Activated gamma-delta T cell treated with anti-CD3 and anti-CD28 coated beads, Interleukin-2, amount 50 U/mL, for 16 hours (primary cell): ENCODE measurements at places on chromosomes 5 and 9.
A peak's percentile ranks its signal among the peaks of the same experiment; 100 is the strongest.

- DNase-seq, result no peak
These were observed 20.4 kb upstream of the PAPPA start for GRCh38 chr9:116133163-116133562.

DNA sequence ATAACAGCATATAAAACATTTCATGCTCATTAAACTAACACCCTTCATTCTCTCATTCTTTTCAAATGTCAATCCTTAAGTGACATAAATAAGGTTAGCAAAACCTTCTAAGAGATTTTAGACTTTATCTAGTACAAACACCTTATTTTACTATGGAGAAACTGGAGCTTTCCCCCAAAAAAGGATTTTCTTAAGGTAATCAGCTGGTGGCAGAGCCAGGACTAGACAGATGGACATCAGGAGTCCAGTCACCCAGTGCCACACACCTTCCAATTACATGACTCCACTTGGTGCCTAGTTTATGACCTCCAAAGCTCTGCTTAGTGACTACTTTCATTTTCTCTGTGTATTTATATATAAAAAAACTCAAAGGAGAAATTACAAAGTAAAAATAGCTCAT, 70.2 kb downstream of the HTR4 start:
- no peak for DNase-seq

DNA sequence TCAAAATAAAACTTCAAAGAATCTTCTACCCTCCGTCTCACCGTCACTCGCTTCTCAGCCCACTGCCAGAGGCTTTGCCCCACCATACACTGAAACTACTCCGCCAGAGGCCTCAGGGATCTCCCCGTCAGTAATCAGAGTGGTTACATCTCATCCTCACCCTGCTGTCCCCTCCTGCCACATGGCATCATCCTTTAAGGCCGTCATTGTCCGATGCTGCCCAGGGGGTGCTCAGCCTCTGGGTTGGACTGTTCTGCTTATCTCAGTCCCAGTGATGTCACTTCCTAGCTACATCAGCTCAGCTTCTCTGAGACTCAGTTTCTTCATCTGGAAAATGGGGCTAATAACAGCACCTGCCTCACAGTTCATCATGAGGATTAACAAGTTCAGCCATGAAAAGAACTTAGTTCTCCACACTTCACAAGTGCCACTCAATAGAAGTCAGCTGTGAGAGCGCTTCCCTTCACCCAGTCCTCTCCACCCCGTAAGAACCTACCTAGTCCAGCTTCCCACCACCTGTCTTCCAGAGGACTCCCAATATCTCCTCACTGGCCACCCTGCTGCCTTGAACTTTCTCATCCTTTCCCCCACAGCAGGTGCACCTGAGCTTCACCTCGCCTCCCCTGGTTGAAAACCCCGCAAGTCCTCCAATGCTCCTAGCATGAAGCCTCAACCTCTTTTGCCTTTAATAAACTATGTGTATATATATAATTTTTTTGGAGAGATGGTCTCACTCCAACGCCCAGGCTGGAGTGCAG, 2.8 kb upstream of the IL3 start:
- no peak for DNase-seq

- DNase-seq, result no peak
These were observed 1009.8 kb downstream of the DNAH5 start for GRCh38 chr5:12934722-12935121.

DNA sequence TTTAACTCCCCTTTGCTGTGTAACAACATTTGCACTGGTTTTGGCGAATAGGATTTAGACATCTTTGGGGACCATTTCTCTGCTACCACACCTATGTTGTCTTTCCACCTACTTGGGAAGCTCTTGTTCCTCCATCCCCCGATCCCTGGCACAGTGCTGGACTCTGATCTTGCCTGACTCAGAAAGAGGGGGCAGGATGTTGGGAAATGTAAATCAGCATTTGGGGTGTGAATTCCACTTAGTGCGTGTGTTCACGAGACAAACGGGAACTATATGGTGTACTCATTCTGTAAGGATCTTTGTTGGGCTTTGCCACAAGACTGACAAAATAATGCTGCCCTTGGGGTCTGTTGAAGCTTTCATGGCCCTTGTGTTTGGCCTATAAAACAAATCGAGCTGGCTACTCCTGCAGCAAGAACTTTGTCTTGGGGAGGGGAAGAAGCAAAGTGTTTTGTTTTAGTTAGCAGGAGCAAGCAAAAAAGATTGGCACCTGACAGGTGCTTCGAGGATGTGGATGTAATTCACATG, 18.5 kb downstream of the TMEM268 start:
- no peak for DNase-seq

DNA sequence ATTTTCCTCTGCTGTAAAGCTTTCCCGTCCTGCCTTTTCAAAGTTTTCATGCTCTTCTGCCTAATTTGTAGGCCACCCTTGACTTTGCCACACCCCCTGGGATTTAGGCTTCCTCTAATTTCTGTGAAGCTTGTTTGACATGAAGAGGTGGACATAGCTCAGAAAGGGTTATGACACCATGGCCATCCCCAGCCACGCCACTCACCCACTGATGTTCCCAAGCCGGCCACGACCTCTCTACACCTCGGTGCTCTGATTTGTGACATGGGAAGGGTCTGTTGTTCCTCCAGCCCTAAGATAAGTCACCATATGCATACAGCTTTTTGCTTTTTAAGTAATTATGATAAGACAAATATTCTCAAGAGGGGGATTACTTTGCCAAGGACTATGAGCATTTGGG, 139.5 kb downstream of the BARX1 start:
- DNase-seq, result no peak

DNA sequence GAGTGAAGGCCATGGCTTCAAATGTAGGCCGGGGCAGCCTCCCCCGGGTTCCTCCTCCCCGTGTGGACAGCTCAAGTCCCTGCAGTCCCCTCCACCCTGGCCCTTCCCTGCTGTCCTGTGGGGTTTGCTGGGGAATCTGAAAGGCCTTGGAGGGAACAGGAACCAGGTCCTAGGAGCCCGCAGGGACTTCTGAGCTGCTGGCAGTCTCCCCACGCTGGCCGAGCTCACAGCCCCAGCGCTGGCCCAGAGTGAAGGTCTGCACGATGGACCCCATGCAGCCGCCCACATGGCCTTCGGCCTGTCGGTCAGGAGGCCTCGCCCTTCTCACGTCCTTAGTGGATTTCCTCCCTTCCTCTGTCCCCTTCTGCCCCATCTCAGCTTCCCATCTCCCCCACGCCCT, 25.7 kb upstream of the NOTCH1 start:
- DNase-seq, result no peak

DNA sequence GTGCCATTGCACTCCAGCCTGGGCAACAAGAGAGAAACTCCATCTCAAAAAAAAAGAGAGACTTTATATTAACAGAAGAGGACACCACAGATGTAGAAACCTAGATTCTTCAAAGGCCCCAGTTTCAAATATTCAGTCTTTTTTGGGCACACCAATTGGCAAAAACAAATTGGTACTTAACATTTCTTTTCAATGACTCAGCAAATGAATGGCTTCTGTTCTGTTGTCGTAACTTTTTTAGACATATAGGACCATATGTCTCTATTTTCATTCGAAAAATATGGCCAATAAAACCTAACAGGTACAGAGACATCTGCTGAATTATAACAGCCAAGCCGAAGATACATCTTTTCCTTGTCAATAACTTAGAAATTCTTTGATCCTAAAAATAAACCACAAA, 212.8 kb downstream of the EBF1 start:
- no peak for DNase-seq

DNA sequence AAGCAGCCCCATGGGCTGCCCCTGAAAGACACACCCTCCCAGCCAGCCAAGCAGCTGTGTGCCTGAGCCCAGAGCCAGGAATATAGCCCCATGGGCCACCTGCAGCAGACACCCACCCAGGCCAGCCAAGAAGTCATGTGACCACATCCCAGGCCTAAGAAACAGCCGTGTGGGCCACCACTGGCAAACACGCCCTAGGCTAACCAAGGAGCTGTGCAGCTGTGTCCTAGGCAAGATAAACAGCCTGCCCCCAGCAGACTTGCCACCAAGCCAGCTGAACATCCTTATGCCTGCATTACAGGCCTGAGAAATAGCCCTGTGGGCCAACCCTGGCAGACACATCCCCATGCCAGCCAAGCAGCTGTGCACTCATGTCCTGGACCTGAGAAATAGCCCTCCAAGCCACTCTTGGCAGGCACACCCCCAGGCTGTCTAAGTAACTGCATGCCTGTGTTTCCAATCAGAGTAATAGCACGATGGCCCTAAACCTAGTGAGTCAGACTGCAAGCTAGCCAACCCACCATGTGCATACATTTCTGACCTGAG, 143.0 kb downstream of the ADAMTS6 start:
- no peak for DNase-seq

DNA sequence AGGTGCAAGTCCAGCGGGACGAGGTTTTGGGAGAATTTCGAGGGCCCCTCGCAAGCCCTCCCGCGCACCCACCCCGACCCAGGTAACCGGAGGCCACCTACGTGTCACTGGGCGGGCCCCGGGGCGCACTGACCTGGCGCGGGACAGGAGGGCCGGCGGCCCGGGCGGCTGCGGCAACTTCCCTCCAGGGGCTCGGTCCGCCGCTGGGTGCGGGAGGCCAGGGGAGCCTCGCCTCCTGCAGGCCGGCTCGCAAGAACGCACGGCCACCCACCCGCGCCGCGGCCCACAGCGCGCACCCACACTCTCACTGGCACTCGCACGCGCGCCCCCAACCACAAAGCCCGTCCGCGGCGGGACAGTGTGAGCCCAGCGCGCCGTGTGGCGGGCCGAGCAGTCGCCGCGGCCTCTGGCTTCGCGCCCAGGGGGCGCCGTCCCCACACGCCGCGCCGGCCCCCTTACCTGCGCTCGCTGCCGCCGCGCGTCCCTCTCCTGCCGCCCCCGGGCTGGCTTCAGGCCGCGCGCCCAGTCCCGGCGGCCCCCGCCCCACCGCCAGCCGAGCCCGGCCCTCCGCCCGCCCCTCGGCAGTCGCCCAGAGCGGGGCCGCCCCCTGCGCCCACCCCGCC, 451 bp downstream of the LPAR1 start:
- no peak for DNase-seq

DNA sequence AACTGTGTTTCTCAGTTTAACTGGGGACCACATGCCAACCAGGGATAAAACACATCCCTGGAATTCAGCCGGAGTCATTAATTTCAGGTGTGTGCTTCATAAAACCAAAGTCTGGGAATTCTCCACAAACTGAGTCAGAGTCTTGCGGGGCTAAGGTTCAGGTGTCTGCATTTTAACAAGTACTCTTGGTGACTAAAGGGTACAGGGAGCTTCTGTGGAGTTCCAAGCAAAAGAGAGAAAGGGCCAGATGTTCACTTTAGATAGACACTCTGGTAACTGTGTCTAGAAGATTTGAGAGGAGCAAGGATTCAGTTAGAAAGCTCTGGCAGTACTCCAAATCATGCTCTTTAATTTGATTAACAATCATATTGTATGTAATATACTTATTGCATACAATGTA, 4.0 kb downstream of the NADK2 start:
- no peak for DNase-seq

- peak; percentile 54 for DNase-seq
These were observed 1.0 kb downstream of the TLE4 start for GRCh38 chr9:79572608-79573411.

DNA sequence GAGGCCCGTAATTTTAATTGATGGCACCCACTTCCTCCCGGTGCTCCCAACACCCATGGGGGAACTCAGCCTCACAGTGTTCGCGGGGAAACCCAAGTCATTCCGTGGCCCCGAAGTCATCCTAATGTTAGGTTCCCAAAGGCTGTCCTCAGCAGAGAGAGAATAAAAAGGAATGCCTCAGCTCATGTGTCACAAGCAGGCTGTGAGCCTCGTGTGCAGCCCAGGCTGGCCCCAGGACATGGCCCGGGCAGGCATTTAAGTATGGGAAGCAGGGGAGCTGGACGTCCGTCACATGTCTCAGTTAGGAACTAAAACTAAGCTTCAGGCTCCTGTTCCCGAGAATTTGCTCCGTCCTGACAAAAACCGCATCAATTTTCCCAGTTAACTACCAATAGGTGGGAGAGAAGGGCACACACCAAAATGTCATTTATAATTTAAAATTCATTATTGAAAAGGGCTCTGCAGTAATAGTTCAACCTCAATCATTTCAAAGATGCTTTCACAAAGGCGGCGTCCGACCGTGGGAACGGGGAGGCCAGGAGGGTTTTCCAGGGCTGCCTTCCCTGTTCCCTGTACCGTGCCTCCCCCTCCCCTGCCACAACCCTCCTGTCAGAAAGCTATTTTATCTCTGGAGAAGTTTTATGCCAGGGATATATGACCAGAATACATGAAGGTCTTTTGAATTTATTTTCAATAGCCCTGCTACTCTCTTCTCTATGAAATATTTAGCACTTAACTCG, 137.3 kb downstream of the FSTL4 start:
- no peak for DNase-seq

DNA sequence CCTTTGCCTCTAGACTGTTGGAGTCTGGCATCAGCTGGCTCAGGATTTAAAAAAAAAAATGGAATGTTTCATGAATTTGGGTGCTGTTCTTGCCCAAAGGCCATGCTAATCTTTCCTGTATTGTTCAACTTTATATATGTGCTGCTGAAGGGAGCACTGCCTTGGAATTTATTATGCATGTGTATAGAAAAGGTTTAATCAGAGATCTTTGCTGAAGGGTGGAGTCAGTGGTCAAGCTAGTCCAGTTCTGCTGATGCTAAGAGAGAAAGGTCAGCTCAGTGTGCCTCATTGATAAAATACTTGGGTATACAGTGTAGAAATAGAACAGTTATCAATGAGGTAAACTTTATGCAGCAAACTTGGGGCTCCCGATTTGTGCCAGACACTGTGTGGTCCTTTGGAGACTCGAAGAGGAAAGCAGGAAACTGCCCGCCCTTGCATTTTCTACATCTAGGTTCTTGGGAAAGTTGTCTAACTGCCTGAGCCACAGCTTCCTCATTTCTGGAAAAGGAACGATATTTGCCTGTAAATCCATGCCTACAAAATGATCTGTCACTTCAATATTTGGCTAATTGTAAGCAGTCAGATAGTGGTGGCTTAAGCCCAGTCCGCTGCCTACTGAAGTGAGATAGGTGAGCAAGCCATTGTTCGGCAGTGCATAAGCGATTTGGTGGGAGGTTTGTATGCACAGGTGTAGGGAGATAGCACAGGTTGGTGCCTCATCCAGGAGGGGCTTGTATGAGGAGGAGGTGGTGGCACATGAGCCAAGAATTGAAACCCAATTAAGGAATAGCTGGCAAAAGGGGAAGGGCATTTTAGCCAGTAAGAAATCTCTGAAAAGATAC, 29.2 kb upstream of the GTF2H2C start:
- no peak for DNase-seq

GRCh38 chr9:111975709-111976108, 79.1 kb downstream of the UGCG start:
- DNase-seq, result no peak

GRCh38 chr9:30534455-30534854, 1850.0 kb upstream of the ACO1 start:
- DNase-seq, result no peak

- no peak for DNase-seq
These were observed 53.7 kb upstream of the TEX48 start for GRCh38 chr9:114735704-114736103.

DNA sequence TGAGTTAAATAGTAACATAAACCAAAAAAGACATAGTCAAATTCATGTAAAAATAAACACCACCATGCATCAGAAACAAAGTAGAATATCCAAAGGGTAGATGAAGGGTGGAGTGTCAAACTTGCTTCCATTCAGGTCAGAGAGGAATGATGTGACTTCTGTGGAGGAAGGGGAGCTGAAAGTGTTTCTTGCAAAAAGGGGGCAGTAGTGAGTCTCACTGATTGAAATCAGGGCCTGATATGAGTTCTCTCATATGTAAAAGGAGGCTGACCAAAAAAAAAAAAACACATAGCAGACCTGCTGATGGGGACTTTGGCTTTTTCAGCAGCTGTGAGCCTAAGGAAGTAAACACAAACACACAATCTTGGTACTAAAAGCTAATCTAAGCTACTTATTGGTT, 38.8 kb upstream of the RGMB start:
- no peak for DNase-seq
